ENCODE measurements at places on chromosomes 4 and X.

DNA sequence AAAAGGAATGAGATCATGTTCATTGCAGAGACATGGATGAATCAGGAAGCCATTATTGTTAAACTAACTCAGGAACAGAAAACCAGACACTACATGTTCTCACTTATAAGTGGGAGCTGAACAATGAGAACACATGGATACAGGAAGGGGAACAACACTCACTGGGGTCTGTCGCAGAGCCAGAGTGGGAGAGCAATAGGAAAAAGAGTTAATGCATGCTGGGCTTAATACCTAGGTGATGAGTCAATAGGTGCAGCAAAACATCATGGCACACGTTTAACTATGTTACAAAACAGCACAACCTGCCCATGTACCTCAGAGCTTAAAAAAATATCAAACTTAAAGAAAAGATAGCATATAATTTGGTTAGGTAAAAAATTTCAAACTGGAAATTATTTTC, 281.4 kb downstream of the PABPC4L start:
- DNase-seq, result no peak

DNA sequence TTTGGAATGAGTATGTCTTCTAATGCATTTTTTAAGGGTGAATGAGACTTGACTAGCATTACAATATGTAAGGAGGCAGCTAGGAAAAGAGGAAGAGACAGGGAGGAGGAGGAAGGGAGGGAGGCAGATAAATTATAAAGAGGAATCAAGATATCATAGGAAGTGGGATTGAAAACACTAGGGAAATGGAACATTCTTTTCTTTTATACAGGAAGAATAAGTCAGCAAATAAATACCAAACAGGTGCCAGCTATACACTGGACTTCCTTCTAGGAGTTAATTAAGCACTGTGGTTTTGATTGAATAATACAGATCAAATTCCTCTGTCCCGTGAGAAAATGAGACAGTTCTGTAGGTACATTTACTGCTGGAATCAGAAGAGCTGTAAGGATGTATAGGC, 78.6 kb downstream of the PACRGL start:
- no peak for DNase-seq

- no peak for DNase-seq
Observed at GRCh38 chrX:86348669-86349068, 200.4 kb downstream of the DACH2 start.

GRCh38 chr4:185346975-185347601, 48.6 kb downstream of the LRP2BP start:
- no peak for DNase-seq

- no peak for DNase-seq
Observed at GRCh38 chr4:104066533-104066932, 346.7 kb upstream of the TACR3 start.

DNA sequence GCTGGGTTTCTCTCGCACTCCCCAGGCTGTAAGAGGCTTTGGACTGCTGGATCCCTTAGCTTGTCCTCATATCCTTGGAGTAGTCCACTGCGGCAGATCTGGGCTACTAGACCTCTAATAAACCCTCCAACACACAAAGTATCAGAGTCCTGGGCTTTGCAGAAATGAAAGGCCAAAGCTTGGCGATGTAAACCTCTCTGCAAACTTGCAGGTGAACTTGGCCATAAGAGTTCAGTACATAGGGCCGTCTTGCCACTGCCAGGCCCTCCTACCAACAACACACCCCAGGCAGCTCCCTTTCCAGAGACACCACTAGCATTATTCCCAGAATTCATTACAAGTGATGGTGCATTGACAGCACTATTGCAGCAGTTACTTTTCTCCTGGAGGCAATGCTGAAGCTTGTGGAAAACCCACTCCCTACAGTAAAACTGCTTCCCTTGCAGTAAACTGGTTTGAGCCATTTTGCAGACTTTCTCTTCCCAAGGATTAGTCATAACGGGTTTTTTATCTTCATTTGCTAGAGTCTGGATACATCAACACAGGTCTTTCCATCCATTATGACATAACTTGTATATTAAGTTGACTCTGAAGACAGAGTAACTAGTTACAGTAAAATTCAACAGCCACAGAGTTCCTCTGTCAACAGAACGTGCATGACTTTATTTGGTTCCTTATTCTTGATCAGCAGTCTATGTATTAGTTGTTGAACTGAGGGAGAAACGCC, 2.4 kb downstream of the ANKRD50 start:
- peak; percentile 65 for DNase-seq

DNA sequence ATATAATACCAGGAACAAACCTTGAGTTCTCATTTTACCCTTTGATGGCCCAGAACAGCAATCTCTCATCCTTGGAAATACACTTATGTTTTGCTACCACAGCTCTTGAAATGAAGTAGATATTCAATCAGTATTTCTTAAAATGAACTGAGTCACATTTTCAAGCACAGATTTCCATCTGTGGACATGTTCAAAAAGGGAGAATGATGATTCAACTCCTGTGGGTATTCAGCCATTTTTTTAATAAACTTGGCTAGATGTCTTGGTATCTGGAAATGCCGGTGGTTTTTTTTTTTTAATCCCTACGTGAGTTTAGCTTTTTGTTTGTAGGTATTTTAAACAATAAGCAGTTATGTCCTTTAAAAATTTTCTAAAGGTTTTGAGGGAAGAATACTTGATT, 64.2 kb upstream of the TRPC5OS start:
- DNase-seq, result no peak

- DNase-seq, result peak; percentile 66
Observed at GRCh38 chr4:11618666-11619282, 190.1 kb upstream of the HS3ST1 start.

DNA sequence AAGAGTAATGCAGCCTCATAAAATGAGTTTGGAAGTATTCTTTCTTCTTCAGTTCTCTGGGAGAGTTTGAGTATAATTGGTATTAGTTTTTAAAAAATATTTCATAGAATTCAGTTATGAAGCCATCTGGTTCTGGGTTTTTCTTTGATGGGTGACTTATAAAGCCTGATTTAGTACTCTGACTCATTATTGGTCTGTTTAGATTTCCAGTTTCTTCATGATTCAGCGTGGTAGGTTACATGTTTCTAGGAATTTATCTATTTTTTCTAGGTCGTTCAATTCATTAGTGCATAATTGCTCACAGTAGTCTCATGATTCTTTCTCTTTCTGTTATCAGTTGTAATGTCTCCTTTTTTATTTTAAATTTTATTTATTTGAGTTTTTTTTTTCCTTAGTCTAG, 111.2 kb downstream of the CEP44 start:
- DNase-seq, result no peak

DNA sequence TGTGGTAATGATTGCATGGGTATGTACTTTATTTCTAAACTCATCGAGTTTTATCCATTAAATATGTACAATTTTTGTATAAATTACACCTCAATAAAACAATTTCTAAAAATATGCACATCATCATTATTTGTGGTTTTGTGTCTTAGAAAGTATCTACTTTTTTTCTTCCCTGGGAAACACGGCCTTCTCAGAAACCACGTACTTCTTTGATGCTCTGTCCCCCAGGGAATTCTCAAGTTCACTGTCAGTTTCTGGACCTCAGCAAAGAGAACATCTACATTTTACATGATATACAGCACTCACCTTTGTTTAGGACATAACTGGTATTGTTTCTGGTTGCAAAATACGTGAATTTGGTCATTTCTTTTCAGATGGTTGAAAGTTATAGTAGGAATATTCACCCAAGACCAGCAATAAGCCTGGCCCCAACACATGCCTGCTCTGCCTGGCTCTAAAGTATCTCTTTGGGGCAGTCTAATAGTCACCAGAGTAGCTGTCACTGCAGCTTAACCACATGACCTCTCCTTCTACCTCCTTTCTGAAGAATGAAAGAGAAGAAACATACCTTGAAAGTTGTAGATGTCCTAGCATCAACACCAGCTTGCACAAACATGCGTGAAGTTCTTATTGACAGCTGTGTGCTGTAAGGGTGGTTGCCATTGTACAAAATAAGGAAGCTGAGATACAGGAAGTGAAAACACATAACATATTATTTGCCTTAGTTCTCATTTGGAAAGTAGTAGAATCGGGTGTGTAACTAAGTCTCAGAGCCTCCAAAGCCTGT, 48.4 kb upstream of the SPANXN4 start:
- DNase-seq, result peak; percentile 0

- DNase-seq, result no peak
Observed at GRCh38 chr4:159357350-159357749, 254.5 kb downstream of the RAPGEF2 start.

DNA sequence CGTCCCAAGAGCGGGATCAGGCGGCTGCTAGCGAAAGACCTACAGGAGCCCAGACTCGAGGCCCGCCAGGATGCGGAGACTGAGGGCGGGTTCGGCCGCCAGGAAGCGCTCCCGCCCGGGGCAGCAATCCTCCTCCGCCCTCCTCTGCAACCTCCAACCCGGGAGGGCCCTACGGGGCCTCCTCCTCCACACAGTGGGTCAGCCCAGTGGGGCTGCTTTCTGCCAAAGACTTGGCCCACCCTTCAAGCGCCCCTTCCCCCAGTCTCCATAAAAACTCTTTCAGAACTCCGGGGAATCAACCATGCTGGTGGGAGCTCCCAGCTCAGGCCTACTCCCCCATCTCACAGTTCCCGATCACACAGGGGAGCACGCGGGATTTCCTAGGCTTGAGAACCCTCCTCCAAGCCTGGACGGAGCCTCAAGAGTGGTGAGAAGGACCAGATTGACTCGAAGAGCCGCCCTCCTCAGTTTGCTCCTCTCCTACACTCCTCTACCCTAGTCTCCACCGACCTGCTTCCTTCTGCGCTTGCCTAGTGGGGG, 77.5 kb downstream of the RLIM start:
- peak; percentile 1 for DNase-seq

GRCh38 chrX:130075777-130076176, 34.5 kb downstream of the ELF4 start:
- no peak for DNase-seq

DNA sequence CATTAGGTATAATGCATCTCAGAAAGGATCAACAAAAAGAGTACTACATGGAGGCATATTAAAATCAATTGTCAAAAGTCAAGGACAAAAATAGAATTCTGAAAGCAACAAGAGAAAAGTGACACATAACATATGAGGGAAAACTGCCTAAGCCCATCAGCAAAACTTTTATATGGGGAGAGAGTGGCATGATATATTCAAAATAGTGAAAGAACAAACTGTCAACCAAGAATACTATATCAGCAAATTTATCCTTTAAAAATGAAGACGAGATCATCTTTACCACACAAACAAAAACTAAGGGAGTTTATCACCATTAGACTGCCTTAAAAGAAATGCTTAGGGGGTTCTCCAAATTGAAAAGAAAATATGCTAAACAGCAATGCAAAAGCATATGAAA, 86.4 kb upstream of the CHRDL1 start:
- no peak for DNase-seq

GRCh38 chr4:138639018-138639741, 376.4 kb upstream of the NOCT start:
- DNase-seq, result no peak

DNA sequence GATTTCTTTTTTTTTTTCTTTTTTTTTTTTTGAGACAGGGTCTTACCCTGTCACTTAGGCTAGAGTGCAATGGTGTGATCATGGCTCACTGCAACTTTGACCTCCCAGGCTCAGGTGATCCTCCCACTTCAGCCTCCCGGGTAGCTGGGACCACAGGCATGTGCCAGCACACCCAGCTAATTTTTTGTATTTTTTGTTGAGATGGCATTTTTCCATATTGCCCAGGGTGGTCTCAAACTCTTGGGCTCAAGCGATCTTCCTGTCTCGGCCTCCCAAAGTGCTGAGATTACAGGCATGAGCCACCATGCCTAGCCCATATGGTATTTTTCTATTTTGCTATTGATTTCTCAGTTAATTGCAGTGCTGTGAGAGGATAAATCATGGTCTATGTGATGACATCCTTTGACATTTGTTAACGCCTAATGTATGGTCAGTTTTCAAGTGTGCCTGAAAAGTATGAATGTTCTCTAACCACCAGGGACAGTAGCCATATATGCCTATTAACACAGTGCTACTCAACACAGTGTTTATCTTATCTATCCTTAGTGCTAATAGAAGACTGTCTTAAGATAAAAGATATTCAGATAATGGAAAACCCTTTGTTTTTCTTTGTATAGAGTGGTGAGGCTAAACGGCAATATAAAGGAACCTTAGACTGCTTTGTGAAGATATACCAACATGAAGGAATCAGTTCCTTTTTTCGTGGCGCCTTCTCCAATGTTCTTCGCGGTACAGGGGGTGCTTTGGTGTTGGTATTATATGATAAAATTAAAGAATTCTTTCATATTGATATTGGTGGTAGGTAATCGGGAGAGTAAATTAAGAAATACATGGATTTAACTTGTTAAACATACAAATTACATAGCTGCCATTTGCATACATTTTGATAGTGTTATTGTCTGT, 9.1 kb upstream of the HSPA4L start:
- no peak for DNase-seq

- no peak for DNase-seq
Observed at GRCh38 chr4:170227928-170228327, 138.2 kb upstream of the AADAT start.

DNA sequence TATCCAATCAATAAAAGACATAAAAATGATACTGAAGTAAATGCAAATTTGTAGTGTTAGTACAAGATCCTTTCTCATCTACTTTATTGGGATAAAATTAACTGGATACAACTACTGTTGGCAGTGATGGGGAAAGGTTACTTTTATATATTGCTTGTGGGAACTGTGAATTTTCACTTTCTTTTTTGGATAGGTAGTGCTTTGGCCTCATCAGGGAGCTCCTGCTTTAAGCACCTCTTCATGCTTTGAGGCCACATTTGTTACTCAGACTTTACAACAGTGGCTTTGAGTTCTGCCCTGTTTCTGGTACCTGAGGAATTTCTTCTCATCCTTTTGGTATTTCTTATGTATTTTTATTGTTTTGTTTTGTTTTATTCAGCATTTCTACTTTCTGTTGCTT, 316.8 kb upstream of the ZCCHC13 start:
- DNase-seq, result no peak

GRCh38 chrX:124209792-124210576, 122.5 kb upstream of the TEX13D start:
- no peak for DNase-seq

DNA sequence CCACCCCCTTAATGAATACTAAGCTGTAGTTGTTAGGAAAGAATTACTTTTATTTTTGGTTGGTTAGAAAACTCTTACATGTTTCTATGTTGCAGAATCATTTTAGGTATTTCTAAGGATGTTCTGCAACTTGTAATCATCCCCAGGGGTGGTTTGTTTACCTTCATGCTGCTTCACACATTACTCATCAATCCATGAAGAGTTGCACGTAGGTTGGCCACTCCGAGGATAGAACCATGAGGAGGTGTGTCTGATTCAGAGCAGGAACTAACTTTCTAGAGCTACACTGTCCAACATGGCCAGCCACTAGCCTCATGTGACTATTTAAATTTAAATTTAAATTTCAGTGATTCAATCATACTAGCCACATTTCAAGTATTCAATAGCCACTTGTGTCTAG, 127.2 kb upstream of the FRMPD4 start:
- no peak for DNase-seq

DNA sequence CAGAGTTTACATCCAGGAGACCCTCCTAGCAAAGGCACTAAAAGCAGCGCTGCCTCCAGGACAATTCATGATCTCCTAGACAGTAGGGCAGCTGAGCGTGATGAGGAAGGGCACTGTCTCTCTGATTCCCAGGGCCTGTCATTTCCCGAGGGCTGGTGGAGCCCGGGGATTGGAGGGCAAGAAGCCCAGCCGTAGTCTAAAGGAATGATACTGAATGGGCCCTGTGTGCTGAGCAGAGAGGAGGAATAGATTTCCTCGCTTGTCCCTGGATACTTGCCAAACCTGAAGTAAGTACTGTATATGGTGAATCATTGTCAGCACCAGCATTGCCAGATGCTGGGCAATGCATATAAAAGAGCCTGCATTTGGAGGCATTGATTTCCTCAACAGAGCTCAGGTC, 88.0 kb upstream of the SLITRK2 start:
- DNase-seq, result no peak

- DNase-seq, result no peak
Observed at GRCh38 chr4:56444719-56445118, 8.7 kb downstream of the PAICS start.
